T-helper 9 cell (primary cell): ENCODE measurements at places on chromosomes 4 and X.
A peak's percentile ranks its signal among the peaks of the same experiment; 100 is the strongest.

DNA sequence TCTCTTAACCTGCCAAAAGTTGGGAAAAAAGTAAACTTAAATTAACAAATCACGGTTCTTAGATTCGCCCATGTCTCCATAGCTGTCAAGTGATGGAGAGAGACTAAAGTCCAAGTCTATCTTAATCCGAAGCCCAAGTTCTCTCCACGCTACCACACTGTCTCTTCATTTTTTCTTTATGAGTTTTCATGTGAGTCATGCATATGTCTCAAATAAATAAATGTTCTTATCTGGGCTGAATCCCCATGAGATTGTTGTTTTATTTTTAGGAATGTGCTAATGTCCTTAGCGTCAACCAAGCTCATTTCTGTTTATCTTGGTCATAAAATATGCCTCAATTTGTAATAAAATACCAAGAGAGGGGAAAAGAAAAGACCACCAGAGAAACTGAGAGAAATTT is 169.3 kb downstream of the RCHY1 start:
- no peak for DNase-seq

DNA sequence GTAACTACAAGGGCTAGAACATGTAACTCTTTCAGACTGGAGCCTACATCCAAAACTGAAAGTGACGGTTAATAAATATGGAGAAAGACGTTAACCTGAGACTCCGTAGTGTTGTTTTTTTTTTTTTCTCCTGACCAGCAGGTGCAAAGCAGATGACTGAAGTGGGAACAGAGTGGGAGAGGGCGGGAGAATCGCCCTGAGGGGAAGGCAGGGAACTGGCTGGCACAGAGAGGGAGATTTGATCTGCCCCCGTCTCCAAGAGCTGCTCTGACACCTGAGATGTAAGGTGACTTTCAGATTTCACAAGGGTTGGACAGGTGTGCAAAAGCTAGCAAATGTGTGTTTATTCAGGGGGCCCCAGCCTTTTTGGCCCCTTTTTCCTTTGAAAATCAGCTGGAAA is 180.2 kb downstream of the PALLD start:
- DNase-seq = no peak

- DNase-seq = no peak
Observed at GRCh38 chrX:19611636-19612376, 96.5 kb upstream of the MAP3K15 start.

DNA sequence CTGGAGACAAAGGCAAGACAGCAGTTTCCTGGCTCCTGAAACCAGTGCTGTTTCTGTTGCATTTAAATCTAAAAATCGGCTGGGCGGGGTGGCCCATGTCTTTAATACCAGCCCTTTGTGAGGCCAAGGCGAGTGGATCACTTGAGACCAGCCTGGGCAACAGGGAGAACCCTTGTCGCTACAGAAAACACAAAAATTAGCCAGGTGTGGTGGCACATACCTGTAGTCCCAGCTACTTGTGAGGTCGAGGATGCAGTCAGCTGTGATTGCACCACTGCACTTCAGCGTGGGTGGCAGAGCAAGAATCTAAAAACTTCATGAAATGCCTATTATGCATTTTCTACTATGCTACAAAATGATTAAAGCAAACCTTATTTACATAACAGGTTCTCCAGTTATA is 205.4 kb upstream of the ITM2A start:
- no peak for DNase-seq

DNA sequence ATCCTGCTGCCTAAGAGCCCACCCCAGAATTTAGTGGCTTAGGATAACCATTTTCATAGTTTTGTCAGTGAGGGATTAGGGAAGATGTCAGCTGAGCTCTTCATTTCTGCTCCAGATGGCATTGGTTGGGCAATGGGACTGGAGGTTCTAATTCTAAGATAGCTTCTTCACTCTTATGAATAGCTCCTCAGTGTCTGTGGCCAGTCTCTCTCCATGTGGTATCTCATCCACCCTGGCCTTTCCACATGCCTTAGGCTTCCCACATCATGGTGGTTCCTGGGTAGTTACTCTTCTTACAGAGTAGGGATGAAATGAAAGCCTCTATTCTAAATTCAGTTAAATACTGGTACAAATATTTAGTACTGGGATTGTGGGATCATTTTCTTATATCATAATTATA is 31.3 kb downstream of the REPS2 start:
- no peak for DNase-seq

DNA sequence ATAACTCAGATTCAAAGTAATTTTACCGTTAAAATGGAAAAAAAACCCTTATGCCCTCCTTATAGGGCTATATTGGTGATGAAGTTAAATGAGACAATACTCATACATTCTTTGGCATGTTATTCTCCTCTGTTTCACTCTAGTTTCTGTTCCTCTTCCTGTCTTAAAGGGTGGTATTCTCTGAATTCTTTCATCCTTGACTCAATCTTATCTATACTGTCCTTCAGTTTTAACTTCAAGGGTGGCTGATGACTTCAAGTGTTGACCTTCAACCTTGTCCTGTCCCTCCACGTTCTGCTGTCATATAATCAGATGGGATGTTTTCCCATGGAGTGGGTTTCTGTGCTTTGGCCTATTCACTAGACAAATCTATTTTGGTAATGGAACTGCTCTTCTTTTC is 44.0 kb downstream of the ZNF518B start:
- no peak for DNase-seq

DNA sequence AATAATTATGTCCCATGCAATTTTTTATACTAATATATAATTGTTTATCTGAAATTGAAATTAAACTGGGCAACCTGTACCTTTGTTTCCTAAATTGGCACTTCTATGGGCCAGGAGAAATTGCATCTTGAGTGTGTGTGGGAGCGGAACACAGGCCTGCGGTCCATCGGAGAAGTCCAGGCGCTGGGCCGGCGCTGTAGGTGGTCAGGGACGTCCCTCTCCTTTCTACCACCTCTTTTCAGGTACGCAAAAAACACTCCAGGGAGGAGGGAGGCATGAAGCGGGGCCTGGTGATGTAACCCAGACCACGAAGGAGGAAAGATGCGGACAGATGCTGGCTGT is 717 bp downstream of the MGAT4D start:
- no peak for DNase-seq

DNA sequence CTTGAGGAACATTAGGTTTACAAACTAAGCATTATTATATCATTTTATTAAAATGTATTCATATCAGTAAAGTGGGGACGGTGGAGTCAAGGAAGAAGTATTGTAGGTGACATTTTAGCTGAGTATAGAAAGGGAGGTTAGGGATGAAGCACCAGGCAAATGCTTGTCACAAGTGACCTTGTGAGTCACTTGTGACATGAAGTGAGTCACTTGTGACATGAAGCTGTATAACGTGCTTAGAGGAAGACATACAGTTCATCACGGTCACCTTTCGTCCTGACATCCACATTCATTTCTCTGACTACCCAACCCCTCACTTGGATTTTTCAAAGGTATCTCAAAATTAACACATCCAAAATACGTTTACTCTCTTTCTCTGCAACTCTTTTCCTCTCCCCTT is 1034.8 kb downstream of the DMD start:
- no peak for DNase-seq

- peak; percentile 65 for DNase-seq
Observed at GRCh38 chr4:36351082-36351666, 69.8 kb downstream of the DTHD1 start.

GRCh38 chr4:84089652-84090437 is 409.2 kb downstream of the NKX6-1 start:
- DNase-seq = no peak

DNA sequence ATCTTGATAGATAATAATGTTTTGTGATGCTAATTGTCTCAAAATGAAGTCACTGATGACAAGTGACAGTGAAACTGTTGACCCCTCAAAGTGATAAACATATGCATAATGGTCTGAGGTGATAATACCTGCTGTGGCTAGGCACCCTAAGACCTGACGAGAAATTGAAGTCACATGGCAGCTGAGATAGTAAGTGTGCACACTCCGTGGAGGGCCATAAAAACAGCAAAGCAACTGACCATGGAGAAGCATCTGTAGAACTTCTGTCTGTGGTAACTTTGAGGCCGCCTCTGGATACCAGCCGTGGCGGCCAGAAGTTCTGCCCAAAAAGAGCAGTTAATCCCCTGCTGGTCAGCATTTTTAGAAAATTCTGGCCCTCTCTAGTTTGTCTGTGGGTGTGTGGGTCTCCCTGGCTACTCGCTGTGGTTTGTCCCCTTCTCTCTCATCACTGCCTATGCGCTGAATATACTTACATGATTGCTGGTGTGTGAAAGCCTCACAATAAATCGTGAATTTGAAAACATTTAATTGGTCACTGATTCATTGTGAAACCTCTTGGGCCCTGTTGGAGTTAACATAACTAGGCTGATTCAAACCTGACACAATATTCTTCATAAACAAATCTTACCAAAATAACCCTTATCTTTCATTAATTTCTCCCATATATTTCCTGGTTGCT is 50.6 kb downstream of the CCDC149 start:
- DNase-seq = no peak

GRCh38 chrX:98141466-98141865 is 1257.8 kb downstream of the RPA4 start:
- no peak for DNase-seq

DNA sequence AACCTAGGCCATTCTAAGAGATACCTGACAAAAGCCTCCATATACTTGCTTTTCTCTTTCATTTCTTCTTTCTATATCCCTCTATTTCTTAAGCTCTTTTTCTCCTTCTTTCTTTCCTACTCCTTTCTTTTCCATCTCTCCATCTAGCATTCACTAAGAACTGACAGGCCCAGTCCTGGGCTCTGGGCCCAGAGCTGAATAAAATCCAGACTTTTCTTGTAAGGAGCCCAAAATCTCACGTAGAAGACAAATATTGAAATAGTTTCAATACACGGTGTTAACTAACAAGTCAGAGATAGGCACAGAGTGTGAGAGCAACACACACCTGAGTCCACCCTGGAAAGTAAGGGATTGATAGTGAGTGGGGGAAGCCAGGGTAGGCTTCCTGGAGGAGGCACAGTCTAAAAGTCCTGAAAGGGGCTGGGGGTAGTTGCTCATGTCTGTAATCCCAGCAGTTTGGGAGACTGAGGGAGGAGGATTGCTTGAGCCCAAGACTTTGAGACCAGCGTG is 73.2 kb upstream of the EFNB1 start:
- no peak for DNase-seq

- DNase-seq = no peak
Observed at GRCh38 chr4:185817403-185817818, 5.4 kb upstream of the SORBS2 start.

GRCh38 chrX:37677765-37678164 is 7.8 kb upstream of the XK start:
- DNase-seq = no peak

DNA sequence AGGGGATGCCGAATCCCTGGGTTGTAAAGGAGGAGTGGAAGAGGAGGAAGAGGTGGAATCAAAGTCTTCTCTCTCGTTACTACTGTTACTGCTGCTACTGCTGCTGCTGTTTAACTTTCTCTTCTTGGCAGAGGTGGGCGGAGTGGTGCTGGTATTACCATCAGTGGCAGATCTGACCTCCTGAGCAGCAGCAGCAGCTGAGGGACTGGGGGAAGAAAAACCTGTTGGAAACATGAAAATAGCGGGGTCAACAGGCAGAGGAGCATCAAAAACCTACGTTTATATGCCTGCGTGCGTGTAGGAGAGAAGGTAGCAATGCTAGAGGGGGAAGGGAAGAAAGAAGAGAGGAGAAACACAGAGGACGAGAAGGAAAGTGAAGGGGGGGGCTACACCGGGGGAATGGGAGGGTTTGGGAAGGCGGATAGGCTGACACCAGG is 339 bp downstream of the CUL4B start:
- peak; percentile 1 for DNase-seq

GRCh38 chr4:4387531-4388310 is 819 bp downstream of the NSG1 start:
- no peak for DNase-seq

DNA sequence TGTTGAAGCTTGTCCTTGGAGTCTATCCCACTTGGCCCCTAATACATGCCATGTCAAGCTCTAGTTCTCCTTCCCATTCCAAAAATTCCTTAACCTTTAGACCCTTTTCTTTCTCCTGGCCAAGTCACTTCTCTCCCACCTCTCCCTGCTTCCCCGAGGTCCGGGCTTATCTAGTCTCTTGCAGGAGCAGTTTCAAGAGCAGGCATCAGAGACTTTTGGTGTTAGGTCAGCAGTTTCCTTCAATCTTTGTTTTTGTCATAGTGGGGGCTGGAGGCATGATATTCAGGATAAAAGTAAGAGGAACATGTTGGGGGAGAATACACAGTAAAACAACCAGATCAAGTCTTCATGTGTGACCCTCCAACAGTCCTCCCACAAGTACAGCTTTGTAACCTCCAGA is 11.5 kb upstream of the IDS start:
- DNase-seq = no peak

DNA sequence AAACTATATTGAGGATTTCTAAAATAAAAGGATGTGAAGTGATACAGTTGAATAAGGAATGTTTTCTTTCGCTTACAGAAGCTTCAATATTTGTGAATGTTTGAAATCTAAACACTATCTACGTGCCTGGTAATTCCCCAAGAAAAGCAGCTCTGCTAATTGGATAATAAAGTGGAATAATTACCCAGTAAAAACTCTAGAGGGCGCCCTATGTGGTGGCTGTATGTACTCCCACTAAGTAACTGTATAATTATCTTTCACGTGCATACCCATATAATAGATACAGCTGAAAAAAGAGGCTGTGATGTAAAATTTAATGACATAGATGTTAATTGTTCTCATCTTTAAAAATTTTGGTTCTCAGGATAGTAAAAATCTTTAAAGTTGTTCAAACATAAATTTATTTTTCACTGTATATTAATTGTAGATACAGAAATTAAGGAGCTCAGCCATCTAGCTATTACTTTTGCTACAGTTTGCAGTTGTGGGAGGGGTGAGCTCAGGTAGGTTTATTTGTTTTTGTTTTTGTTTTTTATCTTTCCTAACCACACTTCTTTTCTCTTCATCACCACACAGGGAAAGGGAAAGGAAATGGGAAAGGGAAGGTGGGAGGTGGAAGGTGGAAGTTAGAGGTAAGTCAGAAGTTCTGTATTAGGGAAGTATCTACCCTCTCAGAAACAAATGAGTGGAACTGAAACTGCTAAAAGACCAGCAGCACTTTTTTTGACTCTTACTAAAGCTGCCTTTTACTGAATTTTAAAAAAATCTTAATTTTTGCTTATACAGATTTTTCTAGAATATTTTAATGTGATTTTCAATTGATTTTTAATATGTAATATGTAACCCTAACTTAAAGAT is 151.7 kb upstream of the RPS6KA6 start:
- no peak for DNase-seq

GRCh38 chr4:165667969-165668368 is 205.1 kb upstream of the TLL1 start:
- no peak for DNase-seq
